ENCODE measurements at places on chromosomes 5 and 9.

GRCh38 chr9:129336601-129337331, 158.7 kb upstream of the IER5L start:
- DNase-seq, result no peak

GRCh38 chr5:43627028-43627427, 24.0 kb downstream of the NNT start:
- DNase-seq, result no peak

DNA sequence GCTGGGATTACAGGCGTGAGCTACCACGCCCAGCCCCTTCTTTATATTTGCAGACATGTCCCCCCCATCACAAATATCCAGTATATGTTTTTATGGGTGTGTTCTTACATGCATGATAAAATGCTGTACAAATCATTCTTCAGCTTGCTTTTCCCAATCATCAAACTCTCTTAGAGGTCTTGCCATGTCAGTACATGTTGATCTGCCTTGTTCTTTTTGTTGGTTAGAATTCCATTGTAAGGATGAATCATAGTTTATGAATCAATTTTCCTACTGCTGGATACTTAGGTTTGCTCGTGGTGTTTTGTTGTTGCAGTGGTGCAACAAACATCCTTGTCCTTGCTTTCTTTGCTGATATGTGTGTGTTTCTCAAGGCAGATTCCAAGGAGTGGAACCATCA, 79.9 kb upstream of the NEURL1B start:
- no peak for DNase-seq

- DNase-seq, result peak; percentile 46
Measured at GRCh38 chr5:55903121-55903701, 52.1 kb downstream of the IL31RA start.

DNA sequence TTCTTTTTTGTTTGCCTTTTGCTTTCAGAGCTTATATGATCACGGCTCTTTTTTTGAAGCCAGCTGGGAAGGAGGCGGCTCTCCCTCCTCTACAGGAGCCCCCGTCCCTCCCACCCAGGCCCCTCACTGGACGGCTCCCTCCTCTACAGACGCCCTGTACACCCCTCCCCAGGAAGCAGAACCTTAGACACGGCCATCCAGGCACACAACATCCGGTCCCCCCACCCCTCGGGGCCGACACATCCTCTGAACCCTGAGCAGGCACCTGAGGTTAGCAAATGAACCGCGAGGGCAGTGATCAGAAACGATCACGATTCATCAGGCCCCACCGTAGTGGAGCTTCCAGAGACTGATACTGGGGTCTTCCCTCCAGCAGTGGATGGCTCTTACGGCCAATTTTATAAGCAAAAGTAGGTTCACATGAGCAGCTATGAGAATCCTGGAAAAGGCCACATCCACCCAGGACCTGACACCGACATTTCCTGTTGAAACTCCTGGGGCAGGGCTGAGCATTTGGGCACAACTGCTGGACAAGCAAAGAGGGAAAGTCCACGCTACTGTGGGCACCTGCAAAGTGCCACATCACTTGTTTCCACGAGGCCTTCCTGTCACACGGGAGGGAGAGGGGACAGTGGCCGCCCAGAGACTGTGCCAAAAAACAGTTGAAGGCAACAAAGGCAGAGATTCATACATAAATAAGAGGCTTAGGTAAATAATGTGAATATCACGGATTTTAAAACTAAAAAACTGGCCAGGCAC, 78.9 kb downstream of the SEMA4D start:
- peak; percentile 68 for DNase-seq

DNA sequence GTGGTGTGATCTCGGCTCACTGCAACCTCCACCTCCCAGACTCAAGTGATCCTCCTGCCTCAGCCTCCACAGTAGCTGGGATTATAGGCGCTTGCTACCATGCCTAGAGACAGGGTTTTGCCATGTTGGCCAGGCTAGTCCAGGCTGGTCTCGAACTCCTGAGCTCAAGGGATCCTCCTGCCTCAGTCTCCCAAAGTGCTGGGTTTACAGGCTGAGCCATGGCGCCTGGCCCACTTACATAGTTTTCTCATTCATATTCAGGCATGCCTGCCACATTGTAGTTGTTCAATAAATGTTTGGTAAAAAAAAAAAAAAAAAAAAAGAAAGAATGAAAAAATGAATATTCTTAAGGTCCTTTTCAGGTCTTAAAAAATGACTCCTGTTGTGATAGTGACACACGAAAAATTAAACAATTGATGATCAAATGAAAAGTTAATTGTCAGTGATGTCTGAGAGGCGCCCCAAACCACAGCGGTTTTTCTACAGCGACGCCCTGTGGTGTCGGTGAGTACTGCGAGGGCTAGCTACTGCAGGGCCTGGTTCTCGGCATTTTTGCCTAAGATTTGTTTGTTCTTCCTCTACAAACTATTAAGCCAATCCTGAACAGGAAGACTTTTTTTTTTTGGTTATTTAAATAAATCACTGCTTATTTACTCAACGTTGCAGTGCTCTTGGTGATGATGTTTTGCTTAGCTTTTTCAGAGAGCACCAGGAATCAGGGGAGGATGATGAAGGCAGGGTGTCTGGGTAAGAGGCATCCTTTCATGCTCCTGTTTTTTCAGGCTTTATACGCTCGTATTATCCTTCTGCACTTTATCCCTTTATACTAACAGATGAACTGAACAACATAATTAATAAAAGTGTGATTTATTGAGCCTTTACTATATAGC, 67.0 kb upstream of the DPYSL3 start:
- DNase-seq, result peak; percentile 14

GRCh38 chr9:6007770-6008168, 7.7 kb downstream of the RANBP6 start:
- DNase-seq, result peak; percentile 40

GRCh38 chr5:158521995-158522394, 577.7 kb downstream of the EBF1 start:
- DNase-seq, result no peak

Measured in stimulated activated CD4-positive, alpha-beta T cell treated with anti-CD3 and anti-CD28 coated beads, Interleukin-15, amount 100 ng/mL, for 48 hours (primary cell).